ENCODE measurements at places on chromosomes 2 and 18. TPM values are rescaled to one million over a fixed set of nuclear protein-coding genes. Genes with fewer than 3 reads are reported as not detected.

DNA sequence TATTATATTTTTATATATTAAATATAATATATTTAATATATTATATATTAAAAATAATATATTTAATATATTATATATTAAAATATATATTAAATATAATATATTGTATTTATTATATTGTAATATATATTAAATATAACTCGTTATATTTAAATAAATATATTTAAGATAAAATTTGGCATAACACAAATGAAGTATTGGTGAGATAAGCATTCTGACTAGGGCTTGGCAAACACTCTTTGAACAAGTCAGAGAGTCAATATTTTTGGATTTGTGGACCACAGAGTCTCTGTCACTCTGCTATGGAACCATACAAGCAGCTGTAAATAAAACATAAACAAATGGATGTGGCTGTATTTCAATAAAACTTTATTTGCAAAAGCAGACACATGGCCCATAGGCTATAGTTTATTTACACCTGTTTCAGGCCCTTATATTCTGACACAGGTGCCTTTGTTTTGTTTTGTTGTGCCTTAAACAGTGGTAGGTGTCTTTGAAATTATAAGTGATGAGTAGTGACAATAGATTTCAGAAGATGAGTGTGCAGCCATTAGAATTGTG, 190.1 kb downstream of the EPHA4 start:
- no peak for DNase-seq
- H3K4me3 ChIP-seq: no peak overlapping the region
- no peak overlapping the region for H3K27ac ChIP-seq
- H3K4me1 ChIP-seq: no peaks in the 10 kb centered on the region
- no peaks in the 10 kb centered on the region for H3K36me3 ChIP-seq

DNA sequence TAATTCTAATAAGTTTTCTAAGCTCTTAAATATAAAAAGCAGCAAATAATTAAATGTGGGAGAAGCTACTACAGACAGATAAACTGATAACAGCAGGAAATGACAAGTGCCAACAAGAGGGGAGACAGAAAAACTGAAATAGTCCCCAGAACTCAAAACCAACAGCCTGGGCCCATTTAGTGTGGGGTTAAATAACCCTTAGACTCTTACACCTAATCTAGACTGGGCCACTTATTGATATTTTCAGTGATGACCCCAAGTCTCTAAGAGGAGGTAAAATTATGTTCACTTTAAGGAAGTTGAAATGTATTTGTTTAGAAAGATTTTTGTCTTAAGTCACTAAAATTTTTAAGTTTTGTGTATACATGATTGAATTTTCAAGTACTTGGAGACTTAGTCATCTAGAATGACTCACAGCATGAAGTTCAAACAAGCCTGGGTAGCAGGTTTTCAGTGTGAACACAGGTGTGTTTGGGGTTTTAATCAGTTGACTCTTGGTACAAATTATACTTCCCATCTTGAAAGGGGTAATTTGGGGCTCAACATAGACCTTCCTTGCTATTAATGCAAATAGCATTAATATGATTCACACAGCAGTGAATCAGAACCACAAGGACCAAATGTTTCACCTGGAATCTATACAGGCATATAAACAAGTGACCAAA, 54.9 kb upstream of the MYO3B start:
- H3K27me3 ChIP-seq: no peaks in the 10 kb centered on the region
- DNase-seq: no peak
- H3K27ac ChIP-seq: no peak overlapping the region
- no peak overlapping the region for H3K4me3 ChIP-seq
- no peaks in the 10 kb centered on the region for H3K4me1 ChIP-seq

DNA sequence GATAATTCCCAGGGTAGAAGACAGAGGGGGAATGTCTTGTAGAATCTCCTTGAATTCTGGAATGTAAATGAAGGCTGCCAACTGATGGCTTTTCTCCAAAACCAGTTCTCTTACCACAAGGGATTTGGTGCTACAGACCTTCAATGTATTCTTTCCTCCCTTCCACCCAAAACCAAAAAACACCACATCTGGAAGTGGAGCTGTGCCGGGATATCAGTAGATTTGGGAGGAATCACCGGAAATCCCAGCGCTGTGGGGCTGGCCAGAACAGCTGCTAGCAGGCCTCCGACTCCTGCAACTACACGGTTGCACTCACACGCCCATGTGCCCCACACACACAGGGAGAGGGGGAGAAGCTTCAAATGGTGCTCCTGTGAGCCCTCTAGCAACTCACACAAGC, 45.7 kb downstream of the RPL31 start:
- no peaks in the 10 kb centered on the region for H3K4me1 ChIP-seq
- DNase-seq: no peak
- H3K36me3 ChIP-seq: no peaks in the 10 kb centered on the region
- H3K27me3 ChIP-seq: no peaks in the 10 kb centered on the region
- no peak overlapping the region for H3K4me3 ChIP-seq

Gene ITGA6
- total RNA-seq: 14.5 TPM

Data from adrenal gland (tissue), 19 donors.